ENCODE measurements at places on chromosomes 1 and 21. TPM values are rescaled to one million over a fixed set of nuclear protein-coding genes. Genes with fewer than 3 reads are reported as not detected.

The HRNR gene
- total RNA-seq, result not detected

The HES3 gene
- not detected for total RNA-seq

The LCE1A gene
- total RNA-seq, result not detected

The CELA2A gene
- 0.72 TPM for total RNA-seq

The SYCP1 gene
- total RNA-seq, result not detected

The BRDT gene
- not detected for total RNA-seq

Measured in Panc1 (cell line).